BJ (cell line): ENCODE measurements at places on chromosomes 1 and 21.

DNA sequence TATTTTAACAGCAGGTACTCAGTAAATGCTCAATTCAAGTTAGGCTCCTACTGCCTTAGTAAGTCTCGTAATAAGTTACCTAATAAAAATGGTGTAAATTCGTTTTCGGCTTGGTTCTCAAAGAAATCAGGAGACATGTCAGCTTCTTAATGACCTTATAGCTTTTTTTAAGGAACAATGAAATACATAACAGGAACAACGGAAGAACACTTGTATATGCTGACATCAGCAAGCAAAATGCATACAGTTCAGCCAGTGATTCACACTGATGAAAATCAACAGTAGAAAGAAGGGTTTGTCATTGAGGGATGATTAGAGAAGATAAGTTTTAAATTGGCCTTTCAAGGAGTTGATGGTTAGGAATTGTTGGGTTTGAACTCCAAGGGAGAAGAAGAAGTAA, 13.3 kb downstream of the RPTN start:
- DNase-seq = no peak

GRCh38 chr1:164755690-164756089, 196.7 kb downstream of the PBX1 start:
- DNase-seq = no peak

- DNase-seq = no peak
Measured at GRCh38 chr1:16420424-16421118, 16.7 kb downstream of the SPATA21 start.

GRCh38 chr1:57132993-57133622, 167.3 kb upstream of the C8B start:
- DNase-seq = no peak

GRCh38 chr1:92960395-92961130, 699 bp downstream of the DIPK1A start:
- DNase-seq = peak; percentile 38
